ENCODE measurements at places on chromosomes 12 and 14.

DNA sequence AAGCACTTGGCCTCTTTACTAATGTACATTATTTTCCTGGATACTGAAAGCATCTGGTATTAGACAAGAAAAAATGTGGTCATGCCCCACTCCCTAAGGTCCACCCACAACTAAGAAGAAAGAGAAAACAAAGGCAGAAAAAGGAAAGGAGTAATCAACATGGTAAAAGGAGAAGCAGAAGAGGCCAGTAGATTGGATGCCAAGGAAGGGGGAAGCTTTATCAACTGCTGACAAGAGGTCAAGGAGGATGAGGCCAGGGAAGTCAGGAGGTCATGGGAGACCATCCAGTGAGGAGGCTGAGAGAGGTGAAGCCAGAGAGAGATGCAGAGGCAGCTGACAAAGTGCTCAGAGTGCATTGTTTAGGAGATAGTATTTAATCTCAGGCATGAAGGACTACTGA lies 383.5 kb downstream of the ZFP36L1 start:
- no peak for DNase-seq

GRCh38 chr14:52349731-52350130 lies 35.6 kb downstream of the PTGER2 start:
- no peak for DNase-seq

GRCh38 chr12:3014641-3015040 lies 55.4 kb downstream of the TEAD4 start:
- DNase-seq = no peak

DNA sequence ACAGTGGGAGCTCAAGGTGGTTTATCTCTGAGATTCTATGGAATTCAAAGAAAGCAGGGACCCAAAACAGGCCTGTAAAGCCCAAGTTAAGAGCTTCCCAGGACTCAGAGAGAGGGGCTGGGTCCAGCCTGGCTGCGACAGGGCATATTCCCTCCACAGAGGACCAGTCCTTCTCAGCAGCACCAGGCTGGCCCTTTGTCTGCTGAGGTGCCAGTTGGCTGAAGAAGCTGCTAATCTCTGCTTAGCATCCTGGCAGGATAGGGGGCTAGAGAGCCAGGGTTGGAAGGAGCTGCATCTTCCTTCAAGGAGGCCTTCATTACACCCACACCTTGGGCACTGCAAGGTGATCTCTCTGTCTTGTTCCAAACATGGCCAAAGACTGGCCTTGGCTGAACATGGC lies 68.3 kb upstream of the TUNAR start:
- no peak for DNase-seq

DNA sequence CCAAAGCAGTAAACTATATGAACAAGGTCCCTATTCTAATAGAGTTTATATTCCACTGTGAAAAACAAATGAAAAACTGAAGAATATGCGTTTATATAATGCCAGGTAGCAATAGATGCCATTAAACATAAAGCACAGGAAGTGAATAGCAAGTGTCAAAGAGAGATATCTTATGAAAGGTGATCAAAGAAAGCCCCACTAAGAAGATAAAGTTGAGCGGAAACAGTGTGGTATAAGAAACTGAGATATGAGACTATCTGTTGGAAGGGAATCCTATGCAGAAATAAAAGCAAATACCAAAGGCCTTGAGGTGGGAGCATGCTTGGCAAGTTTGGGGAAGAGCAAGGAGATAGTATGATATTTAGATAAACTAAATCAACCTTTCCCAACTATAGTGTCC lies 123.1 kb upstream of the FAR2 start:
- no peak for DNase-seq

DNA sequence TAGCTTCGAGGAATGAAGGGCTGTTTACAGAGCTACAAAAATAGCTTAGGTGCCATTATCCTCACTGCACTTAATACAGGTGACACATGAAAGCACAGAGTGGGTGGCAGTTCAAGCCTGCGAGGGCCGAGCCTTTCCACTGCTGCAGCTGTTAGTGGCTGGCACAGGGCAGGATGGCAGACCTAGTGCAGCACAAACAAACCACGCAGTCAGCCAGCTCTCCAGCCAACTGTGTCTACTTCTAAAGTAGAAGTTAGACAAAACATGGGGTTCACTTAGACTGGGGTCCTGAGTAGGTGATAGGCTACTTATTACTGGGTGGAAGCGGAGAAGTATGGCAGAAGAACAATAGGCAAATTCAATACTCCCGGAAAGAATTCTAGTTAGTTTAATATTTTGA lies 95.4 kb downstream of the DUSP16 start:
- DNase-seq = no peak

DNA sequence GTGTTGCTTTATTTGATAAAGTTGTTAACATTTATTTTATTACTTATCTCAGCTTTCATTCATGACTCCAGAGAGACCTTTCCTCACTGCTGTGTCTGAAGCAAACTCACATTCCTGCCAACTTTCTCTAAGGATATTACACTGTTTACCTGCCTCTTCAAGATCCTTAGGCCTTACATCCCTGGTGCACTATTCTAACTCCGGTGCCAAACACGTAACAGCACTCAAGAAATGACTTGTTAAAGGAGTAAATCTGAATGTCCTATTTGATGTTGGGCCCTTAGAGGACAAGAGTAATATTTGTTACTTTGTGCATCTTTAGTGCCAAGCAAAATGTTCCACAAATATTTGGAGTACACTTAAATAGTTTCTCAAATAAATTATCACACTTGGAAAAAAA lies 324.1 kb upstream of the FLRT2 start:
- no peak for DNase-seq

DNA sequence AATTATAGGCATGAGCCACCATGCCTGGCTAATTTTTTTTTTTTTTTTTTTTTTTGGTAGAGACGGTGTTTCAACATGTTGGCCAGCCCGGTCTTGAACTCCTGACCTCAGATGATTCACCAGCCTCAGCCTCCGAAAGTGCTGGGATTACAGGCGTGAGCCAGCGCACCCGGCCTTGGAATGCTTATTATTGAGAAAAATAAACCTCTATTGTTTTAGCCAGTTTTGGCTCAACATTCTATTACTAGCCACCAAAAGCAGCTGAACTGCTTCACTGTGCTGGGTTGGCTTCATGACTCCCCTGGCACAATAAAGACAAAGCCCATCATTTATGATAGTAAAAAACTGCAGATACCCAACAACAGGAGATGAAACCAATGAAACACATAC lies 93.5 kb upstream of the CEP83 start:
- DNase-seq = no peak

DNA sequence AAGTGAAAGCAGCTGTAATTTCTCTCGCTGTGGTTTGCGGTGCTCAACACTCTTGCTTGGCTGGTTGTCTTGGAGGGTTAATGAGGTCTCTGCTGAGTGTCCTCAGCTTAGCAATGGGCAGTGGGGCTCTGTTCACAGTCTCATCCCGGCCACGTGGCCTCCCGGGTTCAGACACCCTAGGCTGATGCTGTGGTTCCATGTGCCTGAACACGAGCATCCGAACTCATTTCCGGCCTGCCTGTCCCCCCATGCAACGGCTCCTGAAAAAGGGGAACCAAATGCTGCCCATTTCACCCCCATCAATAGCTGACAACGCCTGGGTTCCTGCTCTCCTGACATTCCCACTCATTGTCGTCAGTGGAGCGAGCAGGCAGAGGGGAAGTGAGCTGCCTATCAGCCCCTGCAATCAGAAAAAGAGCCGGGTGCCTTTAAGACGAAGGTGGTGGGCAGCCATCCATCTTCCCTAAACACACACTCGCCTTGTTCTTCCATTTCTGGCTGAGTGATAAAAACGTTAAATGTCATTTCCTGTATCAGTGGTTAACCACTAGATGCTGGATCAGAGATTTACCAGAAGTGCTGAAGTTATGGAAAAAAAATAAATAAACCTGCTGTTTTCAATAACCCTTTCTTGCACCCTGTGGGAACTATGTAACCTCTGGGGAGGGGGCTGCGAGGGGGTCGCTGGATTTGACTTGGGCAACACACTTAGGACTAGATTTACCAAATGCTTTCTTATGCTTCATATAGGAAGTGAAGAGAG lies 60.3 kb upstream of the BCL2L14 start:
- DNase-seq = peak; percentile 47

DNA sequence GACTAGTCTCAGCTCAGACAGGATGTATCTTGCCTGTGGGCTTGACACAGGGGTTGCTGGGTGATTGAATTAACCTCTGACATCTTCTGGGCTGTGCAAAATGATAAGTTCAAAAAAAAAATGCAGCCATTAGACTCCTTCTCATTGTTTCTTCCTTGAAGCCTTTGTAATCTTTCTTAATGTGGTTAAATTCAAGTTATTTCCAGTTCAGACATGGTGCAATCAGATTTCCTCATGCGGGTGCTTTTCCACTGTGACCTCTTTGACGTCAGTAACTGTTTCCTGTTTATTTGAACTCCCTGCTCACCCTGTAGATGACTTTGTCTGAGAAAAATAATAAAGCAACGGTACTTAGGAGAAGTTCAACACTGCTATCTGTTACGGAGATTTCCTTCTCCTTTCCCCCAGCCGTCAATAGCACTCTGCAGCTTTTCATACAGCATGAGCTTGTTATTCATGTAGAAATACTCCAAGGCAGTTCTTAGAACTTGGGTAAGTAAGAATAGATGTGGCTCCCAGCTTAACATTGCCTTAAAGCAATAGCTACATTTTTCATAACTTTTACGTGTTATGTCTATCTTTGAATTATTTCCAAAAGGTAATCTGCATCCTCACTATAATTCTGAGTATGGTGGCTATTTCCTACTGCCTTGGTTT lies 155.5 kb downstream of the PRKCH start:
- DNase-seq = peak; percentile 67

- no peak for DNase-seq
These were observed 41.1 kb upstream of the CDKN3 start for GRCh38 chr14:54355698-54356097.

DNA sequence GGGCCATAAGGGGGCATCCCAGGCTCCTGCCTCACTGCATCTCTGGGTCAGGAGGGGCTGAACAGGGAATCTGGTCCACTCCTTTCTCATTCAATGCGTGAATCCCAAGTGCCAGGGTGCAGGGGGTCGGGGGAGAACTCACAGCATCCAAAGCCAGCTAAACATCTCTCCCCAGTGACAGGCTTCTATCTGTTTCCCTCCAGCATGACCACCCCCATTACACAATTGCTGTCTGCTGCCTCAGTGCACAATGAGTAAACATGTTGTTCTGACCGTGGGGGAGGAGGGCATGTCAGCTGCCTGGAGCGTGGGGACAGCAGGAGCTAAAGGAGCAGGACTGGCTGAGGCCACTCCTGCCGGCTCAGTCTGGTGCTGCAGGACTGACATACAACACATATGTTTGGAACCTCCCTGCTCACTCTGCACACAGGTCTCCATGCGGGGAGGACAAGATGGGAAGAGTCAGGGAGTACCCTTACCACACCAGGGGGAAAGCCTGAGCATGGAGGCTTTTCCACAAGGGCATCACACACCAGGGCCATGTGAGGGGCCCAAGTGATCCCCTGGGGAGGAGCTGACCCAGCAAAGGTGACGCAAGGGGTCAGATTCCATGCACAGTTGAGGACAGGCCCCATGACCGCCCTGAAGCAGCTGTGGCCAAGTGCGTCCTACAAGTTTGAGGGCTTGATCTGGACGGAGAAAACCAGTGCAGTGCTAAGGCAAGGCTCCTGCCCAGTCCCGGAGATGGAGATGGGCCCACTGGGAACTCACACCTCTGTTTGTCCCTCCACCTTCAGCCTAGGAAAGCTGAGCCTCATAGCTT lies 1.4 kb downstream of the TNS2 start:
- DNase-seq = no peak

DNA sequence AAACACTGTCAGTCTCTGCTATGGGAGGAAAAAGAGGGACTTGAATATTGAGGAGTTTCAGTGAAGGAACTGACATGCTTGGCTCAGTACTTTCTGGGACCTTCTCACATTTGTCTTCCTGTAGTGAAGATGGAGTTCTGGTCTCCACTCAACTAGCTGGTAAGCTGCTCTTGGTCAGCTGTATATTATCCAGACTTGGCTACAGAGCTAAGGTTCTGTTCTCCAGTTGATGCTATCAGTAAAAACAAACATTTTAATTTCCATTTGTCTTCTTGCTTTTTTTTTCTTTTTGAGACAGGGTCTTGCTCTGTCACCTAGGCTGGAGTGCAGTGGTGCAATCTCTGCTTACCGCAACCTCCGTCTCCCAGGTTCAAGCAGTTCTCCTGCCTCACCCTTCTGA lies 5.3 kb downstream of the RNF34 start:
- DNase-seq = no peak

- no peak for DNase-seq
These were observed 45.7 kb upstream of the CPM start for GRCh38 chr12:68978678-68979077.

DNA sequence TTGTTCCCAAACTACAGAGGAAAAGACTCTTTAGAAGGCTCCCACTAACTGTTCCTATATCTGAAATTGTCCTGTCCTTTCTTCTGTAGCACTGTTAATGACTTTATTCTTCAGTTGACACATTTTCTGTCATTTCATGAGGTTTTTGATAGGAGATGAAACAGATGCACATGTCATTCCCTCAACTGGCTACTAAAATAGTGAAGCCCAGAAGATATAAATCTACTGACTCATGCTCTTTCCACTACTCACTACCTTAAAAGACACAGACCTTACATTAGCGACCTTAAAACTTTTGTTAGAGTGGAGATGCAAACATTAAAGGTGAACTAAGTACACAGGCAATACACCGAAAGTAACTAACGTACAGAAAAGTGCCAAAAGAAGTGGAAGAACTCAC lies 59.5 kb upstream of the ANKS1B start:
- DNase-seq = no peak

- no peak for DNase-seq
These were observed 156.7 kb upstream of the RTL1 start for GRCh38 chr14:101060171-101060601.

DNA sequence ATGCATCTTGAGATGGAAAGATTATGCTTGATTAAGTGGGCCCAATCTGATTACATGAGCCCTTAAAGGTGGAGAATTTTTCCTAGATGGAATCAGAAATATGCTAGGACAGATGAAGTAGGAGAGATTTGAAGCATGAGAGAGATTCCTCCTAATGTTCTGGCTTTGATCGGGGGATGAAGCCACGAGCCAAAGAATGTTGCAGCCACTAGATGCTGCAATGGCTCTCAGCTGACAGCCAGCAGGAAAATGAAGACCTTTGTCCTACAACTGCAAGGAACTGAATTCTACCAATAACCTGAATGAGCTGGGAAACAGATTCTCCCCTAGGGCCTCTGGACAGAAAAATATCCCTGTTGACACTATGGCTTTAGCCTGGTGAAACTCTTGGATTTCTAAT lies 82.6 kb upstream of the ATP2B1 start:
- DNase-seq = no peak

DNA sequence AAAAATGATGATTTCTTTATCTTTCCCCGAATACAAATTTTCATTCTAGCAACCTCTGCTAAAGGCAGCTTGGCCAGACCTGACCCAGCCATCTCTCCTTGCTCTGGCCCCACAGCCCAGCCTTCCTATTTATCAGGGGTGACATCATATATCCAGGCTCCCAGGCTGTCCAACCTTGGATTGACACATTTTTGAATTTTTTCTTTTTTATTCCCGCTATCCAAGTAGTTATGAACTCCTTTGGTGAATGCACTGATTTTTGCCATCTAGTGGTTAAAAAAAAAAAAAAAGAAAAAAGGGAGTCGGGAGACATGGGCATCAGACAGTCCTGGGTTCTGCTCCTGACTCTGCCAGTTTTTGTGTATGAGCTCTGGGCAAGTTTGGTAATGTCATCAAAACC lies 120.5 kb downstream of the PTPN11 start:
- no peak for DNase-seq

GRCh38 chr14:55603401-55603953 lies 23.5 kb downstream of the KTN1 start:
- no peak for DNase-seq
